ENCODE measurements at places on chromosomes 7 and 10.

DNA sequence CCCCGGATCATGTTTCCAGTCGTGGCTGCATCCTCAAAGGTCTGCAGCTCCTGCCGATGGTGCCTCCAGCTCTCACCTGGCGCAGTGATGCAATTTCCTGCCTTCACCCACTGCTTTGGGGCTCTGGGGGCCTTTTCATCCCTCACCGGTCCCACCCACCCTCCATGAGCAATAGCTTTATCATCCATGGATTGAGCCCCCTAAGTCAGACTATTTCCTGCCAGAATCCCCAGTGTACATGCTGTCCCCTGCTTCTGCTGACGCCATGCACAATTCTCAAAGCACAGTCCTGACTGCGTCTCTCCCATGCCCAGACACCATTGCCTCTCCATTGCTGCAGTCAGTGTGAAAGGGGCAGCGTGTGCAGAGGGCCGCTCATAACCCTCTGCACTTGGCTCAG lies 49.7 kb downstream of the FAM241B start:
- no peak for DNase-seq

DNA sequence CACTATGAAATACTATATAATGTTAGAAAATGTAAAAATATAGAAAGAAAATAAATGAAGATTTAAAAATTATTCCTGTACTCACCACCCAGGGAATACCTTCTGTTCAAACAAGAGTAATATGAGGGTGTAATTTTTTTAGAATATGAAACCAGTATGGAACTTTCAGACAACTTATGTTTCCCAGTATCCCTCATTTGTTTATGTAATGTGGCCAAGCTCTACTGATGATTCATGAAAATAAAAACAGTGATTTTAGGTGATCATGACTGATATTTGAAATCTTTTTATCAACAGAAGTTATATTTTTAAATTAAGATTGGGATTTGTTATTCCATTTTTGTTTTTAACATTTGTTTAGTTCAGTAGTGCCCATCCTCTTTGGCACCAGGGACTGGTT lies 18.8 kb downstream of the SLK start:
- DNase-seq = no peak

GRCh38 chr7:4763794-4764185 lies 11.6 kb upstream of the AP5Z1 start:
- no peak for DNase-seq

DNA sequence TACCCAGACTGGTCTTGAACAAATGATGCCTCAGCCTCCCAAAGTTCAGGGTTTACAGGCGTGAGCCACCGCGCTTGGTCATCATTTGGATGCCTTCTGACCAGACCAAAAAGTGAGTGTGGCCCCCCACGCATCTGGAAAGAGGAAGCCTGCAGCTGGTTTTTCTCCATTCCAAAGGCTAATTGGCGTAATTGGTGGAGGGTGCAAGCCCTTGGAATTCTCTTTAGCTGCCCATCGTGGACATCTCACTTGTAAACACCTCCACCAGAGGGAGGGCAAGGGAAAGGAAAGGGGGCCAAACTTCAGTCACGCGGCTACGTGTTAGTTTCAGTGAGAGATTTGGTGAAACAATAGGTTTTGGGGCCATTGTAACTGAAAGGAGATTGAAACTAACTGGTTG lies 4.1 kb upstream of the ARHGAP21 start:
- no peak for DNase-seq

GRCh38 chr7:103640031-103640779 lies 194.2 kb upstream of the SLC26A5 start:
- no peak for DNase-seq

DNA sequence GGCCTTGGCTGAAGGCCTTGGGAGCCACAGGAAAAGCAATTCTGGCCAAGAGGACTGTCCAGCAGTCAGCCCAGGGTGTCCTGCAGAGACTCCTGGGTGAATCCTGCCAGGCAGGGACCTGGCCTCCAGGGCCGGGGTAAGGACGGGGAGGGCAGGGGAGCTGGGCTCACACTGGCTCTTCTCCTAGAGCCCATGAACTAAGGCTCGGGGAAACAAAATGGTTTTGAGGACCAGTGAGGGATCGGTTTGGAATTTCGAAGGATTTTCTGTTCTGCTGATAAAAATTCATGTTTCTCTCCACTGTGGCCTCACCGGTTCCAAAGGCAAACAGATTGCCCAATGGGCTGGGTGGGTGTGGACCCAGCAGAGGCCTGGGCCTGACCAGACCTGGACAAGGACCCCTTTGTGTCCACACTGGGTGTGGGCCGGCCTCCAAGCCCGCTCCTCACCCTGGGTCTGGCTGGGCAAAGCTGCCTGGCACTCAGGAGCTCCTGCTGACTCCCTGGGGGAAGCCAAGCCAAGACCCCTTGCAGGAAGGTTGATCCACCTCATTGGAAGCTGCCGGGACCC lies 27.3 kb downstream of the FAM20C start:
- no peak for DNase-seq

GRCh38 chr7:28939844-28940544 lies 18.1 kb downstream of the TRIL start:
- no peak for DNase-seq

GRCh38 chr10:28125701-28126100 lies 126.8 kb upstream of the ODAD2 start:
- DNase-seq = no peak
